Inflammatory macrophage treated with lipopolysaccharide for 1 hour (primary cell): ENCODE measurements at places on chromosomes 5 and 9.

- DNase-seq, result no peak
These were observed 12.7 kb upstream of the TMEM174 start for GRCh38 chr5:73160239-73160671.

DNA sequence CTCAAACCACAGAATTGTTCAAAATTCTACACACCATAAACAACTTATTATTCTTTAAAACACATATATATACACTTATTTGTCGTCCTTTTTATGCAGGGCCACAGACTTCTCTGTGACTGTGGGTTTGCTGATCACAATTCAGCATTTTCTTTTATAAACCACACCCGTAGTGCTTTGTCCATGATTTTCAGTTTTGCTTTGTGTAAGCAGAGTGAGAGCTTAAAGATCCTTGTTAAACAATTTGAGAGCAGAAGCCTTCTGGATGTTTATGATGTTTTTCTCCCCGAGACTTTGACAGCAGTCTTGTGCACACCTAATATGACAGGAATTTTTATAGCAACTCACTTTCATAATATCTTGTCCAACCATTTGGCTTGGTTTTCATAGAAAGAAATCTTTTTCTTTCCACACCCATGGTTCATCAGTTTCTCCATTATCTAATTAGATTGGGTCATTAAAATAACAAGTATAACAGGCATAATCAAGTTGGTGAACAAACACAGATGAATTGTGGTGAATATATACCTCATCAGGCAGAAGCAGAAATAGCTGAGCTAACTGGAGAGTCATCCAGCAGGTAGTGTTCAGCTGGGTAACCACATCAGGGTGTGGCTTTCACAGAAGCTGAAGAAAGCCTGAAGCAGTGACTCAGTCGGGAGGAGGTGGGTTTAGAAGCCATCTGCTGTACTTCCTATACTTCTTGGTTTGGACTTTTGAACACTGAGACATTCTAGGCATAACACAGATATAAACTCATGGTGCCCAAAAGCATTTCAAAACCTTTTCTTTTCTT lies 232.8 kb downstream of the DOCK8 start:
- DNase-seq, result no peak

GRCh38 chr5:169074839-169075238 lies 226.1 kb downstream of the SLIT3 start:
- DNase-seq, result no peak

DNA sequence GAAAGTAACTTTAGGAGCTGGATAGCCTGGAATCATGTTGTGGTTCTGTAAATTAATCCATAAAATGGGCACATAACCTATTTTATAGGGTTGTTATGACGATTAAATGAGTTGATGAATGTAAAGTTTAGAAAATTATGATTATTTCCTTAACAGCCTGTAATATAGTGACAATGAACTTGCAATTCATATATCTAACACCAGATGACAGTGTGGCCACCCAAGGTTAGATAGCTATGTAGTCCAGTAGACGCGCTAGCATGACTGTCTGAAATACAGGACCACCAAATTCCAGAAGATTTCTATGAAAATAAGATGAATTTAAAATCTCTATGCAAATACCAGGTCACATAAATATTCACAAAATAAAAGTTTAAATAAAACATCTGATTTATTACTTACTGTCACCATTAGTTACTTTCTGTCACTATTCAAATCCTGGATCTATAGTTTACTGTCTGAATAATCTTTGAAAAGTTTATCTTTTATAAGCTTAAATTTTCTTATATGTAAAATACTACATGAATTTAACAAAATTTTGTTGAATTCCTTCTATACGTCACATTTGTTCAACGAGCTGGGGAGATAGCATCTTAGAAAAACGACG lies 26.1 kb upstream of the MACIR start:
- DNase-seq, result peak; percentile 28

- no peak for DNase-seq
These were observed 51.2 kb upstream of the RPS23 start for GRCh38 chr5:82329393-82329792.

- no peak for DNase-seq
These were observed 254.2 kb downstream of the TRIM32 start for GRCh38 chr9:116941266-116941665.

- DNase-seq, result no peak
These were observed 609.4 kb downstream of the SLCO4C1 start for GRCh38 chr5:101686536-101687157.

- DNase-seq, result no peak
These were observed 19.3 kb upstream of the RXRA start for GRCh38 chr9:134306636-134307600.

DNA sequence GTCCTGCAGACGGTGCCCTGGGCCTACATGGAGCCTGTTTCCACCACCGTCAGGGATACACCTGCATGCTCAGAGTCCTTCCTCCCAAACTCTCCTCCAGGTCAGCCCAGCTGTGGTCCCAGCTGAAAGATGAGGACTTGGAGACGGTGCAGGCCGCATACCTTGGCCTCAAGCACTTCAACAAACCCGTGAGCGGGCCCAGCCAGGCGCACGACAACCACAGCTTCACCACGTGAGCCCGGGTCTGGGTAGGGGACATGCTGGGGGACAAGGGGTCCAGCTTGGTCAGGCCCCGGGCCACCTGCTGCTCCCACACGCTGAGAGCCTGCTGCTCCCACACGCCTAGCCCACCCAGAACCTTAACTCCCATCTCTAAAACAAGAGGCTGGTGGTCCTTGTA lies 16.6 kb upstream of the CARD19 start:
- no peak for DNase-seq
